ENCODE measurements at places on chromosomes 5 and 9. TPM values are rescaled to one million over a fixed set of nuclear protein-coding genes. Genes with fewer than 3 reads are reported as not detected.

DNA sequence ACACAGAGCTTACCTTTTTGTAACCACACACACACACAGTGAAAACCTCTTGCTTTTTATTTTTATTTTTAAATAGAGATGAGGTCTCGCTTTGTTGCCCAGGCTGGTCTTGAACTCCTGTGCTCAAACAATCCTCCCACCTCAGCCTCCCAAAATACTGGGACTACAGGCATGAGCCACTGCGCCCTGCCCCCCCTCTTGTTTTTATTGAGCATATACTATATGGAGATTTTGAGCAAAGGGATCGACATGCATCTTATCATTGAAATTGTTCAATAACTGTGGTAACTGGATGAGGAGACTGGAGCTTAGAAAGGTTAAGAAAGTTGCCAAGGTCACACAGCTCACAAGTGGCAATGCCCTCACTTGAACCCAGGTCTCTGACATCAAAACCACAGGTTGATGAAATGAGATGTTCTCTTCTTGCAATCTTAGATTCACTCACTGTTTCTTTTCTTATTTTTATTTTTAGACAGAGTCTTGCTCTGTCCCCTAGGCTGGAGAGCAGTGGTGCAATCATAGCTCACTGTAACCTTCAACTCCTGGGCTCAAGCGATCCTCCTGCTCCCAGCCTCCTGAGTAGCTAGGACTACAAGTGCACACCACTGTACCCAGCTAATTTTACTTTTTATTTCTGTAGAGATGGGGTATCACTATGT, 26.8 kb upstream of the STXBP1 start:
- DNase-seq = no peak

DNA sequence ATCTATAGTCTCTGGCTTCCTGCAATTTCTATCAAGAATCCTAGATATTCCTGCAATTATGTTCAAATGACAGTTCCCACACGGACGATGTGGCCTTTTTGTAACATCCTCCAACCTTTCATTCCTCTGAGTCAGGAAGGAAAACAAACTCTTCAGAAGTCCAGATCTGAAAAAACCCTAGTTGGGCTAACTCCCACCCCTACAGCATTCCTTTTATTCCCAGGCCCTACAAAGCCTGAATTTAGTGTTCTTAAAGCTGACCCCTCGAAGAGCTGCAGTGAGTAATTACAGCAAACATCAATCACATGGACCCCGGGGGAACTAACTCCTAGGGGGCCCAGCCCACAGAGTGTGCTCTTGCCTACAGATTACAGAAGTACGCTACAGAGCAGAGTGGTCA, 99.7 kb downstream of the SERINC5 start:
- no peak for DNase-seq

DNA sequence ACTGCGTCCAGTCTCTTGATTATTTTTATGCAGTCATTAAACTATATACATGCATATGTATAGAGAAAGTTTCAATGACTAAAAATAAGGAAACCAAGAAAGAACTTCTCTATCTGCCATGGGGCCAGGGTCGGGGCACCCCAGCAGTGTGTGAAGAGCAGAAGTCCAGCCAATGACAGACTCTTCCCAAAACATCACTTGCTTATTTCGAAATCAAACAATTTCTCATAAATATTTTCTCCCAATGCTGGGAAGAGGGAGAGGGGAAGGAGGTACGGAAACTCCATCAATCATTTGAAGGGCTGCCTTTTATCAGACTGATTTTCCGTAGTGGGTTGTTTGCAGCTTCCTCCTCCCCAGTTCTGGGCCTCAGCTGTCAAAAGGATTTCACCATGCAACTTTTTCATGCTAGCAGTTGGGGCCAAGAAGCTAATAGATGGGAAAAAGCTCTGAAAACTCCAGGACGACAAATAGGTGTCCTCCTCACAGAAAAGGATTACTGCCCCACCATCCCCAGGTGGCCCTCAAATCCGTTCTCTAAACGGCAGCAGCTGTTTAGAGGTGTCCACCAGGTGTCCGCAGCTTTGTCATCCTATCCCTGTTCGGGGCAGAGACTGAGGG, 617 bp upstream of the FPGS start:
- DNase-seq = no peak

GRCh38 chr5:1706021-1706420, 93.6 kb downstream of the MRPL36 start:
- DNase-seq = no peak

- no peak for DNase-seq
Measured at GRCh38 chr5:44881266-44881665, 72.5 kb downstream of the MRPS30 start.

OSMR gene
- 102 TPM for total RNA-seq

DNA sequence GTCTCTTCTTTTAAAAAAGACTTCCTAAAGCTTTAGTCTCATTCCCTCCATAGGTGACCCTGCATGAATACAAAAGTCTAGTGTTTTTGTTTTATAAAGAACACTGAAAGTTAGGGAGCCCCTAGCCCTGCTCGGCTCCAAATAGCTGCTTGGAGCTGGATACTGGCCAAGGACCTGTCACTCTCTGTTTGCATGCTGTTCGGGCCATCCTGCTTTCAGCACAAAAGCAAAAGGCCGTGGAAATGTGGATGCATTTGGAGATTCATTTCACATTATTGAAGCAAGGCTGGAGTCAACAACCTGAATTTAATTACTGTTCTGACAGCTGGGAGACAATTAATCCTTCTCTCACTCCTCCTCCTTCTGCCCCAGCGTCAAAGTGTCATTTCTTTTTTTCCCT, 151.7 kb upstream of the NMUR2 start:
- DNase-seq = no peak

GRCh38 chr5:75363726-75364495, 26.9 kb downstream of the HMGCR start:
- no peak for DNase-seq

DNA sequence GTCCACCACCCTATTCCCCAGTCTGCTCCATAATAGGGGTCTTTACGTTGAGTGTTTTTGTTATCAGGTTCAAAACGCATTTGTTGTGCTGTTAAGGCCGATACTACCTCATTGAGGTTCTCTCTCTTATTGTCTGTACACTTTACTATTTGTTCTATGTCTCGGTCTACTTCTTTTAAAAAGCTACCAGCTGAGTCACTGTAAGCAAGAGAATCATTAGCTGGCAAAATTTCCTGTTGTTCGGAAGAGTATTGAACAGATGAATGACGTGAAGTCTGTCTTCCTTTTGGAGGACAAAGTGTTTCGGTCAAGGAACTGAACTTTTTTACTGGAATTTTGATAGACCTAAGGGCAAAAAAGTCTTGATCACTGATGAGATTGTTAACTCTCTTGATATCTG, 10.3 kb downstream of the LYSMD3 start:
- no peak for DNase-seq

DNA sequence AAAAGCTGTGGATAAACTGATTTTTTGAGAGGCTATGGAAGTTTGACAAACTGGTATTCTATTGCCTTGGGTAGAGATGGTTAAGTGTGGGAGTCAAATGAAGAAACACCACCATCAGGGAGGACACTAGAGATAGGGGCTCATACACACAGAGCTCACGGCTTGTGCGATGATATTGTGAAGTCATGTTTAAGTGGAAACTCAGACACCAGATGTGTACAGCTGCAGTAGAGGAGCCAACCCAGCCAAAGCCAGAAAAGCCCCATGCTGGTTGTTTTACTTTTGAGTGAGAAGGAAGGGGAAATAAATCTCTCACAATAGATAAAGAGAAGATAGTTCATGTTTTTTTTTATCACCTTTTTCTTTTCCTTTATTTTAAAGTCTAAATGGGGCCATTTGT, 377.7 kb downstream of the DMRT2 start:
- DNase-seq = no peak

GRCh38 chr9:137515338-137515724, 34.9 kb downstream of the PNPLA7 start:
- DNase-seq = no peak

- no peak for DNase-seq
Measured at GRCh38 chr5:139263536-139263935, 30.0 kb upstream of the MATR3 start.

CATSPER3 gene
- total RNA-seq = under 0.01 TPM

DNA sequence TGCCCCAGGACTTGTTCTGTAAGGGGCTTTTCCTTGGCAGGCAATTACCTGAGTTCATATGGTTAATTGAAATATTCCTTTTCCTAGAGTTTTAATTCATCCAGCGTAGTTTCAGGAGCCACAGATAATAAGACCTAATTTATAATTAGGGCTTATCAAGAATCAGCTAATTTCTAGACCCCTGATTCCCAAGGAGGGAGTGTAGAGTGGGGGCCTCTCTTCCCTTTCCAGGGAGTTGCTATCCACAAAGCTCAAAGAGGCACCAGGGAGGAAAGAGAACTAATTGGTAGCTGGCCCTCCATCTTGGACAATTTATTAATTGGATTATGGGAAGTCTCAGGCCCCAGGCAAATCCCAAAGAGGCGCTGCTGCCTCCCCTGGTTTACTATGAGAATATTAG, 75.8 kb upstream of the ZNF618 start:
- DNase-seq = no peak

DNA sequence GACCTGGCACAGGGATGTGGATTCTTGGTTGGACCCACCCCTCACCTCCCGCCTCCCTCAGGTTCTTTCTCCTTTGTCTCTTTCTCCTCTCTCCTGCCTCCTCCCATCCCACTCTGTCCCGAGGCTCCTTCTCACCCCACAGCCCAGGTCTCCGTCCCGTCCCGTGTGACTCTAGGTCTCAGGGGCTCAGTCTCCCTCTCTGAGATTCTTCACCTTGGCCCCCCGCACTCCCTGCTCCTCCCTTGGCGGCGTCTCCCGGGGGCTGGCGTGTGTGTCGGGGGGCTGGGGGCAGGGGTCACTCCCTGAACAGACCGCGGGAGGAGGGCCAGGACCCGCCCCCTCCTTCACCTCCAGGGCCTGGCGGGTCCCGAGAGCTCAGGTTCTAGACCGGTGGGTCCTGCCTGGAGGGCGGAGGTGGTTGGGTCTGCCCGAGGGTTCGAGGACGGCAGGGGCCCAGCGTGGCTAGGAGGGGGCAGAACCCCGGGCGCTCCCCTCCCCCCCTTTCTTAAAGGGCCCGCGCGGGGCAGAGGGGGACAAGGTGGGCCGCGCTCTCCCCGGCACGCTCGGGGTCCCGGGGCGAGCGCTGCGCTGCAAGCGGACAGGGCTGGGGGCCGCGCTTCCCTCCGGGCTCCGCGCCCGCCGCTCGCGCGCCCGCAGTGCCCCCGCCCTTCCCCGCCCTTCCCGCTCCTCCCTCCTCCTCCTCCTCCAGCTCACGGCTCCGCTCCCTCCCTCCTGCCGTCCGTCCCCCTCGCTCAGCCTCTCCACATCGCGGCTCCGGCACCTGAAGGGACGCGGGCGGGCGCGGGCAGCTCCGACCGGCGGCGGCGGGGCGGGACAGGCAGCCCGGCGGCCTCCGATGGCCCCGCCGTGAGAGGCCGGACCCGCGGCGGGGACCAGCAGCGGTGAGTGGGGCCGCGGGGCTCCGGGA, at the start of gene PSD2:
Gene PSD2 (plus strand): TSS at position 735 of the 928 bp plus-strand sequence. CDS start 13,633 bp downstream, outside the sequence.
- peak; percentile 16 for DNase-seq

DNA sequence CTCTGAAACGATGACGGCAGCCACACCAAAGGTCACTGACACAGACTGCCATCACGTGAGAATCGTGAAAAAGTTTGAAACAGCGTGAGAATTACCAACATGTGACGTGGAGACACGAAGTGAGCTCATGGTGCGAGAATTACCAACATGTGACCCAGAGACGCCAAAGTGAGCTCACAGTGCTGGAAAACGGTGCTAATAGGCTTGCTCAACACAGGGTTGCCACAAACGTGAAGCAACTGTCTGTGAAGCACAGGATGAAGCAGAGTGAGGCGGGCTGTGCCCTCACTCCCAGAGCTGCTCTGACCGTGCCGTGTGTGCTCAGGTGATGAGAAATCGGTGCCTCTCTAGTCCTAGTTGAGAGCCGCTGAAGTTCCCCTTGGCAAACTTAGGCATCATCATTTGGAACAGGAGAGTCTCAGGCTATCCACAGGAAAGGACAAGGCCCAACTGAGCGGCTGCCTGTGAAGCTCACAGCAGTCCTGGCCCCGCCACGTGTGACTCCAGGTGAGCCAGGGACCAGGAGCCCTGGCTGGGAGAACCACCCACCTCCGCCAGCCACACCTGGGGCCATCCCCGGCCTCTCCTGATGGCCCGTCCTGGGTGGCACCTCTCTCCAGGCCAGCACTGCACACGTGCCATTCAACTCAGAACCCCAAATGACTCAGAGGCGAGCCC, 29.8 kb upstream of the SLC6A3 start:
- DNase-seq = no peak

MVB12B gene
- 2.3 TPM for total RNA-seq

- DNase-seq = no peak
Measured at GRCh38 chr5:135492319-135492626, 40.1 kb upstream of the TIFAB start.

SLCO6A1 gene
- total RNA-seq = not detected

- DNase-seq = no peak
Measured at GRCh38 chr9:21889673-21890072, 87.2 kb downstream of the MTAP start.

- DNase-seq = peak; percentile 65
Measured at GRCh38 chr5:134145779-134146581, 30.8 kb downstream of the SKP1 start.

DNA sequence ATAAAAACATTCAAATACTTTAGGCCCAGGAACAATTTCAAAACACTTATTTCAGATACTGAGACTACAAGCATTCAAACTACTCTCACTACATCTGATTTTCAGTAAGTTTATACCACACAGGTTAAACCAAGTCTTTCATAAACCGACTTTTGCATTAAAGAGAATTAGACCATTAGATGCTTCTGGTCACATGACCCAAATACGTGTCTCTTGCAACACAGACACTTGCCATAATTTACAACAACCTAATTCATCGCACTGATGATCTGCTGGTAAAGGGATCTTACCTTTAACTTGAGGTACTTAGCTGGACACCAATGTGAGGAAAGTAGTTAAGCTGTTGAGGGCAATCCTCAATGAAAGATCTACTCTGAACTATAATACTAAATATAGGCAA, 3.2 kb downstream of the HNRNPH1 start:
- DNase-seq = no peak

DNA sequence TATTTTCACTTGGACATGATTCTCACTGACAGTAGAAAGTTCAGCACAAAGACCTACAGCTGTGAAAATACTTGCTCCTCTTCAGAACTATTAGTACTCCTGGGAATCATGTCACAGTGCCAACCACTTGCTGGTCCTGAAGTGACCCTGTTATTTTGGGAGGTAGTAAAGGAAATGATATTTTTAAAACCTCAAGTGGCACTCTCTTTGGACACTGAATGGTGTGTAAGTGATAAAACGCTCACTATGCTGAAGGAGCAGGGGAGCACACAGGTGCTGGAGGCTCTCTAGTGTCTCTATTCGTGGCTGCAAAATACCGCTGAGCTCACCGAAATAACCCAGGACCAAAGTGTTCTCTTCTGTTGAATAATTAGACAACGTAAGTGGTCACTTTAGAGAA, 76.9 kb upstream of the SPATA31D4 start:
- no peak for DNase-seq

KIF4B gene
- under 0.01 TPM for total RNA-seq

- peak; percentile 45 for DNase-seq
Measured at GRCh38 chr9:105385381-105385985, 62.4 kb upstream of the FSD1L start.

HMGCS1 gene
- 253 TPM for total RNA-seq

- no peak for DNase-seq
Measured at GRCh38 chr9:134698587-134699342, 57.2 kb downstream of the COL5A1 start.
